ENCODE measurements at places on chromosomes 3 and 15.
A peak's percentile ranks its signal among the peaks of the same experiment; 100 is the strongest.

DNA sequence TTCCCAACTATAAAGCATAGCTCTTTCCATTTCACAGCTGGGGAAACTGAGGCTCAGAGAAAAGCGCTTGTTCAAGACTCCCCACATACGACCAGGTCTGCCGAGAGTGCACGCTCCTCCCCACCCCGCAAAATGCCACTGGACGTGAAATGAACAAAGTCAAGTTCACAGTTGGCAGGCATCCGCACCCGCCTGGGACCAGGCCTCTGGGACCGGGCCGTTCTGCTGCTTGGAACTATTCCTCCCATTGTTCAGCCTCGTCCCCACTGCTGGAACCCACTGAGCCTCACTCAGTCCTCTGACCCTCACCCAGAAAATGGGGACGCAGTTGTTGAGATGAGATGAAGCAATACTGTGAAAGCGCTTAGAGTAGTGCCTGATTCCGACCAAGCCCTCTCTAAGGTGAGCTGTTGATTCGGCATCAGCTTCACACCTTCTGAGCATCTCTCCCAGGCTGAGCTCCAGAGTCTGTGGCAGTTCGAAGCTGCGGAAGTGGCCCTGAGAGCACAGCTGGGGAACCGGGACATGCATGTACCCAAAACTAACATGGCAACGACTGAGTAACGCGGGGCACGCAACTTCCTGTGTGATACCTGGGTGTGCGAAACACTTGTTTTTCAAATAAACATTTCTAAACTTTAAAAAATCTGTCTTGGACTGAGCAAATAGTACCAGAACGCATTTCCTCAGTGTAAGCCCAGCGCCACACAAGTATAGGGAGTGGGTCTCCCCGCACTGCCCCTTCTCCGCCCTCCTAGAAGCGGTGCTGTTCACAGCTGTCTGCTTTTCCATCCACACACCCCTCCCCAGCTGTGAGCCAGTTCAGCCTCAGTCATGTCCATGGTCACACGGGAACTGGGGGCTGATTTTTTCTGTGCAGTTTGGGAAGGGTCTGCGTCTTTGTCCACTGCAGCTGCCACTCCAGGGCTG lies 93.4 kb downstream of the CHSY1 start:
- no peak for DNase-seq

GRCh38 chr15:24966364-24967103 lies 11.7 kb downstream of the SNRPN start:
- DNase-seq: no peak

- no peak for DNase-seq
Observed at GRCh38 chr15:26178640-26179220, 315.6 kb upstream of the ATP10A start.

- DNase-seq: peak; percentile 90
Observed at GRCh38 chr3:50436114-50436674, 67.2 kb downstream of the CACNA2D2 start.

- DNase-seq: no peak
Observed at GRCh38 chr3:23219117-23219516, 16.0 kb downstream of the UBE2E2 start.

- DNase-seq: no peak
Observed at GRCh38 chr3:31249545-31249944, 283.2 kb upstream of the STT3B start.

DNA sequence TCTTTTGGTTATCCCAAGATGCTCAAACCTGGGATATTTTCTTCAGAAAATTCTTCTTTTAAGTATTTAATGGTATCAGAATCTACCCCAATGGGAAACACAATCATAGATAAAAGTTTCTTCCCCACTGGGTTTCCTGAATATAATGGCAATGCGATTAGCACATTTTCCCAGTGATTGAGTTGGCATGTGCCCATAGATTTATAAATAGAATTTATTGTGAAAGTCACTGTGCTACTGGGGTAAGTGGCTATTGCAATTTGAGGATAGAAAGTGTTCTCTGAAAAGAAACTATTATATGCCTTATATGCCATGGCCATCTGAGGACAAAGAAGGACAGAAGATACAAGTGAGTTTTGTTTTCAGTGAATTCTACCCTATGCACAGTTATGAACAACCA lies 99.0 kb upstream of the RBMS3 start:
- DNase-seq: no peak

- DNase-seq: no peak
Observed at GRCh38 chr3:78041486-78041885, 1001.6 kb downstream of the ROBO2 start.

All from right cardiac atrium (tissue), 5 donors.